ENCODE measurements at places on chromosomes 6 and 20.

GRCh38 chr6:29665942-29666825, 9.3 kb downstream of the MOG start:
- DNase-seq: no peak

- no peak for DNase-seq
These were observed 391.2 kb downstream of the ADGRB3 start for GRCh38 chr6:69026243-69026642.

GRCh38 chr6:147438758-147439528, 69.5 kb upstream of the SAMD5 start:
- DNase-seq: no peak

GRCh38 chr20:39823224-39823623, 861.1 kb downstream of the DHX35 start:
- no peak for DNase-seq

GRCh38 chr6:16058201-16058928, 70.5 kb upstream of the MYLIP start:
- no peak for DNase-seq

- DNase-seq: no peak
These were observed 12.9 kb upstream of the HIVEP1 start for GRCh38 chr6:11999246-11999645.

- DNase-seq: no peak
These were observed 115.6 kb upstream of the ADGRF1 start for GRCh38 chr6:47157653-47158219.

All from Right ventricle myocardium superior (tissue), 1 donor.